Stromal cell of bone marrow (primary cell): ENCODE measurements at places on chromosomes 4 and X.

GRCh38 chr4:186149872-186150271 is 41.5 kb upstream of the CYP4V2 start:
- peak; percentile 38 for DNase-seq

DNA sequence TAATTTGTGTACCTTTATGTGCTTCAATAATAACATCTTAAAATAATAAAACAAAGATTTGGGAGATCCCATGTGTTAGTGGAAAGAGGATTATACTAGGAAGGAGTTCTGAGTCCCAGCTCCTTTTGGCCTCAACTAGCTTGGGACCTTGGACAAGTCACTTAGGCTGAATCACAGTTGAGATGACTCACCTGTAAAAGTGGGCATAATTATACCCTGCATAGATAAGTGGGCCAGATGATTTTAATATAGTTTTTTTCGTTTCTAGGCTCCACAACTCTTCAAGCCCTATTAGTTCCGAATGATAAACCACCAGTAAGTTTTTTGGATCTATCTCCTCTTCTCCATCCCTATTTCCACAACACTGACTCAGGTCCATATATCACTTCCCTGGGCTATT is 131.8 kb downstream of the ENOX2 start:
- no peak for DNase-seq

DNA sequence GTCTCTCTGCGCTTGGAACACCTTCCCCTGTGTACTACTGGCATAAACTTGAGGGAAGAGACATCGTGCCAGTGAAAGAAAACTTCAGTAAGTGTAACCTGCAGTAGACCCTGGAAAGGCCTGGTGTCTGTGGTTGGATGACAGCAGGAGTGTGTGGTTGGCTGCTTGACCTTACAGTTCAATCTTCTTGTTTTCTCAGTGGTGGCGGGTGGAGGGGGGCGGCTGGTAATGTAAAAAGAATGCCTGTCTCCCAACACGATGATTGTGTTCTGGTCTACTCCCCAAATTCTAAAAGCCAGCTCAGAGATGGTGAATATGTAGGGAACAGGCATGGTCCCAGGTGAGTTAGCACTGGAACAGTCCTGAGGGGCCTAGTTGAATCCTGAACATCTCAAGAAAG is 18.6 kb downstream of the PSMD10 start:
- DNase-seq: no peak

DNA sequence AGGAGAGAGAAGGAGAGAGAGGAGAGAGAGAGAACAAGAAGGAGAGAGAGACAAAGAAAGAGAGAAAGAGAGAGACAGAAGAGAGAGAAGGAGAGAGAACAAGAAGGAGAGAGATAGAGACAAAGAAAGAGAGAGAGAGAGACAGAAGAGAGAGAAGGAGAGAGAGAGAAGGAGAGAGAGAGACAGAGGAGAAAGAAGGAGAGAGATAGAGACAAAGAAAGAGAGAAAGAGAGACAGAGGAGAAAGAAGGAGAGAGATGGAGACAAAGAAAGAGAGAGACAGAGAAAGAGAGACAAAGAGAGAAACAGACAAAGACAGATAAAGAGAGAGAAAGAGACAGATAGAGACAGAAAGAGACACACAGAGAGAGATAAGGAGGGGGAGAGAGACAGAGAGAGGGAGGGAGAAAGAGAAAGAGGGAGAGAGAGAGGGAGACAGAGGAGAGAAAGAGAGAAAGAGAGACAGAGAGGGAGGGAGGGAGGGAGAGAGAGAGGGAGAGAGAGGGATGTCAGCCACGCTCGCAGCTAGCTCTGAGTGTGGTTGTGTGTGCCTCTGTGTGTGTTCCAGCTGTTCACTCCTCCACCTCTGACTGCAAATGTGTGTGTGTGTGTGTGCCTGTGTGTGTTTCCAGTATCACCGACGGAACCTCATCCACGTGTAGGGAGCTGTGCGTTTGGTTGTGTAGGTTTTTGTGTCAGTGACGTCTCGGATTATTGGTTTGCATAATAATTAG is 105.8 kb downstream of the CRLF2 start:
- no peak for DNase-seq
